ENCODE measurements at places on chromosomes 4 and X.

GRCh38 chr4:168923526-168924194, 86.4 kb downstream of the CBR4 start:
- peak; percentile 29 for DNase-seq

- DNase-seq = no peak
These were observed 32.5 kb downstream of the SORBS2 start for GRCh38 chr4:185779517-185779916.

DNA sequence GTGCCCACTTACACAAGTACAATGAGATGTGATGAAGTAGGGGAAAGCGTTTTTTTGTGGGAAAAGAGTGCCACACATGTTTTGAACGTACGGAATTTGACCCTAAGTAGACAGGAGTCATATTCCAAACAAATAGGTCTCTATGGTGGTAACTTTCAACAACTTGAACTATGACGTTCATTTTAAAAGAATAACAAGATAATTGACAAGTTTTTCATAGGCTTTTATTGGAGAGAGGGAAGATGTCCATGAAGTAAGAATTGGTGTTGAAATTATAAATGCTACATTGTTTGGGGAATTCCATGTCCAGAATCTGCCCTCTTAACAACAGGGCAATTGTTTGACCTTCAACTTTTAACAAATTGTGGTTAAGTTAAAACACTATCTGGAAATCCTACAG, 126.5 kb downstream of the GASK1B start:
- DNase-seq = no peak

GRCh38 chrX:2677764-2678163, 13.3 kb upstream of the CD99 start:
- DNase-seq = no peak

GRCh38 chr4:155772459-155773195, 13.8 kb downstream of the GUCY1B1 start:
- DNase-seq = no peak

DNA sequence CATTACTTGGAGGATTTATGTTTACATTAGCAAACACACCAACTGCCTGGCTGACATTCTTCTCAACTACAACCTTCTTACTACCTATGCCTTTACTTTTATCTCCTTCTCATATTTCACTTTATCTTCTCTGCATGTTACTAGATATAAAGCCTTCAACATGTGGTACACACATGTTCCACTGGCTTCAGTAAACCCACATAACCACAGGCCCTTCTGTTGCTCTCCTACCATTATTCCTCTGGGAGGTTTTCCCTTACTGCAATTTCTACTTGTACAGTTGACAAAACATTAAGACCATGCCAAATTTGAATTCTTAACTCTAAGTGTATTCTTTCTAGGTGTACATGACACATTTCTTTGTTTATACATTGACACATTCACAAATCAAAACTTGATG, 133.1 kb downstream of the ARAP2 start:
- no peak for DNase-seq

- no peak for DNase-seq
These were observed 12.8 kb downstream of the THAP9 start for GRCh38 chr4:82913305-82913704.

DNA sequence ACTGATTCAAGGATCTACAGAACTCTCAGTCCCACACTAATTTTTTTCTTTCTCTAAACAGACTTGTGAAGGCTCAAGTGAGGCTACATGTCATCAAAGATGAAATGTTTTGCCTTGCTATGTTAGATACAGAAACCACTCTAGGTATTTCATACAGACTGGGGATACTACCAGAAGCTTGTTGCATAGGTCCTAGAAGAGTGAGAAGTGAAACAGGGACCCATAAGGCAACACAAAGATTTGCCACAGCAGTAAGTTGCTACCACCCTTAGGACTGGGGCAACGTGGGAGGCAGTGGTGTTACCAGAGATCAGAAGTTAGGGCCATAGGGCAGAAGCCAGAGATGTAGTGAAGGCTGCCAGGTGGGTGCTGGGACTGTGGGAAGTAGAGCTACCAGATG, 50.7 kb upstream of the MID1IP1 start:
- DNase-seq = no peak

DNA sequence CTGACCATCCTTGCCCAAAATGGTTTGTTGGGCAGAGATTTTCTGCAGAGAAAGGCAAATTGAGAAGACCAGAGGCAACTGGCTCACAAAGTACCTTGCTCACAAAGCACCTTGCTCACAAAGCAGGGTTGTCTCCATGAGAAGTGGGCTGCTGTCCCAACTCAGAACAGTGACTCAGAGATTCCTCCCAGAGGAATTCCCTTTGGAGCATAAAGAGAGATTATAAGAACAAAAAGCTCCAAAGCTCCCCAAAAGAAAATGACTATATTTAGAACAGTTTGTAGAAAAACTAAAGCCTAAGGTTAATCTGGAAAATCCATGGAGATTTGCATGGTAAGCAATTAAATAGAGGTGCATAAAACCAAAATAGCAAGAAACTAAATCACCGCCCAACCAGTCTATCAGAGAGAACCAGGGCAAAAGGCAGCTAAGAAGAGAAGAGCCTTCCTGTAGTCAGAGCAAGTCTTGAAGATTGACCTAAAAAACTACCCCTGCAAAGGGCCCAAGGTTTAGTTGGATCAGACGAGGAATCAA, 731.4 kb downstream of the FAT4 start:
- DNase-seq = no peak

DNA sequence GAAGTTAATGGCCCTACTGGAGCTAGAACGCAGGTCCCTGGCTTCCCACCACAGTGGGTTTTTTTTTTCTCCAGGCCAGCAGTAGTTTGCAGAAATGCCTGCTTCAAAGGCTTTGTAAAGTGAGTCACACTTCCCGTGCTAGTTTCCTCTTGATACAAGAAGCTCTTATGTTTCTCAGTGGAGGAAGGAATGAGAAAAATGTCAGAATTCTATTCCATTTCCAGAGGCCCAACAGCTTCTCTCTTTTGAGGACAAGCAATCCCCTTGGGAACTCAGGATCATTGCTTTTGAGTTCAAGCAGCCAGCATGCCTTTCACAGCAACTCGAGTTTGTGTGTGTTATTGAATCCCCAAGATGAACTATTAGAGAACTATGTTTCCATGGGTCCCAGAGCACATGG, 134.3 kb downstream of the GUCY2F start:
- DNase-seq = no peak

DNA sequence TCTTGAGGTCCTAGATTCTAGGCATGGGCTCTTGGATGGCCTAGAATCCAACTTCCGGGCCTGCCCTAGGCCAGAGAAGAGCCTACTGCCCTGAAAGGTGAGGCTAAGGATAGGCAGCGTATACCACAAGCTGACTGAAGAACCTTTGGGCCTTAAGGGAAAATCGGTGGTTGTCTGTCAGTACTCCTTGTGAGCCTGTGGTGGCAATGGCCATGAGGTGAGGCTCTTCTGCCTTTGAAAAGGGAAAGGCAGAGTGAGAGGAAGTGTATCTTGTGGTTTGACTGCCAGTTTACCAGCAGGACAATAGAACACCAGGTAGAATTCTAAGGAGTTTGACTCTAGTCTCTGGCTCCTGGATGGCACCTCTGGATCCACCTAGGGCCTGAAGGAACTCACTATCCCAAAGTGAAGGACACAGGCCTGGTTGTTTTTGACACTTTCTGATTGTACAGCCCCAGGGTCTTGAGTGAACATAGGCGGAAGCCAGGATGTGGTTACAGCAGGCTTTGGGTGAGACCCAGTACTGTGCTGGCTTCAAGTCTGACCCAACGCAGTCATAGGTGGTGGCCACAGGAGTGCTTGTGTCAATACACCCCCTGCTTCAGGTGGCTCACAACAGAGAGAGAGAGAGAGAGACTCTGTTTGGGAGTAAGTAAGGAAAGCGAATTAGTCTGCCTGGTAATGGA, 20.9 kb downstream of the ITIH6 start:
- DNase-seq = no peak

DNA sequence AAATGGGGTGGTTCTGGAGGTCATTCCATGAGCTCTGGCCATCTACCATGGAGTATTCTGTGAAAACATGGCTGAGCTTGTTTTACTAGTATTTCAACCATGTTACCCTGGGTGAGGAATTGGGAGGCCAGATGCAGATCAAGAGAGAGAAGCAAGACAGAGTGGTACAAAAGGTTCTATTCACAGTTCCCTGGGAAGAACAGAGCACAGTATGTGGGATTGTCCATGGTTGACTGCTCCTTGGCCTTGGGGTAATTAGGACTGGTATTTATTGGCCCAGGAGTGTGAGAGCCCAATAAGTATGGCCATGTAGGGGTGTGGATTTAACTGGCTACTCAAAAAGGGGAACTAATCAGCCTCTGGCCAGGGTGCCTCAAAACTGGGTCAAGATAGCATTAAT, 239.7 kb upstream of the GATB start:
- DNase-seq = no peak

DNA sequence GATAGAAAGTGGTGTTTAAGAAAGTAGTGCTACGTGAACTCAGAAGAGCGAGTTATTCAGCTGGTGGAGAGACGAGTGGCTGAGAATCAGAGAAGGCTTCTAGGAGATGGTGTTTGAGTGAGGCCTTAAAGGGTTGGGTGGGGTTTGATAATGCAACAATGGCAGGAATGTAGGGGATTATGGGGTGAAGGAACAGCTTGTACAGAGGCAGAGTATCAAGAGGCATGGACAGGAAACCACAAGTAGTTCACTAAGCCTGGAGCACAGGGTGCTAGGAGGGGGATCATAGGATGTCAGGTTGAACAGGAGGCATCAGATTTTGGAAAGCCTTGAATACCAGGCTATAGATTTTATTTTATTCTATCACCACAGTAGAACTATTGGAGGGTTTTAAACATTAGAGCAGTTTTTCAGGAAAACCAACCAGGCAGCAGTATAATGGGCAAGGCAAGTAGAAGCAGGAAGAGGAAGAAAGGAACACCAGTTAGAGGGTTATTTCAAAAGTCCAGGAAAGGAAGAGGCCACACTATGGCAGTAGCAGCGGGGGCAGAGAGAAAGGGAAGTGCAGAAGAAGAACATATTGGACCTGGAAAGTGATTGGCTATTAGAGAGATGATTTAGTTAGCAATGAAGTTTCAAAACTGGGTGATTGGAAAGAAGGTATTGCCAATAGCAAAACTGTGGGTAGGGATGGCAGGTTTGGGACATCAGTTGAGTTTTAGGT, 99.2 kb downstream of the DOCK11 start:
- no peak for DNase-seq

GRCh38 chr4:124711471-124712371, 811 bp downstream of the ANKRD50 start:
- peak; percentile 28 for DNase-seq

DNA sequence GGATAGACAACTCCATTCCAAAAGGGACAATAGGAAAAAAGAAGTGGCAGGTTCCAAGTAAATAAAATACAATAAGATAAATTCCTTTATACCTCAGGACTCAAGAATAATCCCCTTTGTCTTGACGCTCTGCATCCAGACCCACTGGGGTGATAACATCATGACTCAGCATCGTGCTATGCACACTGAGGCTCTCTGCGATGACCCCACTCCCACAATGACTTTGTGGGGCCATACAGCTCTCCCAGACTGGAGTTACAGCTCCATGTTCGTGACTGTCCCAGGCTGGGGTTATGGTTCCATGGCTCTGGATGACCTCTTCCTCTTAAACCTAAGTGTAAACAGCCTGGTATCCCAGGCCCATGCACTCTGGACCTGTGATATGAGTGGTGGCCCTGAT, 254.5 kb upstream of the ADGRL3 start:
- DNase-seq = no peak

DNA sequence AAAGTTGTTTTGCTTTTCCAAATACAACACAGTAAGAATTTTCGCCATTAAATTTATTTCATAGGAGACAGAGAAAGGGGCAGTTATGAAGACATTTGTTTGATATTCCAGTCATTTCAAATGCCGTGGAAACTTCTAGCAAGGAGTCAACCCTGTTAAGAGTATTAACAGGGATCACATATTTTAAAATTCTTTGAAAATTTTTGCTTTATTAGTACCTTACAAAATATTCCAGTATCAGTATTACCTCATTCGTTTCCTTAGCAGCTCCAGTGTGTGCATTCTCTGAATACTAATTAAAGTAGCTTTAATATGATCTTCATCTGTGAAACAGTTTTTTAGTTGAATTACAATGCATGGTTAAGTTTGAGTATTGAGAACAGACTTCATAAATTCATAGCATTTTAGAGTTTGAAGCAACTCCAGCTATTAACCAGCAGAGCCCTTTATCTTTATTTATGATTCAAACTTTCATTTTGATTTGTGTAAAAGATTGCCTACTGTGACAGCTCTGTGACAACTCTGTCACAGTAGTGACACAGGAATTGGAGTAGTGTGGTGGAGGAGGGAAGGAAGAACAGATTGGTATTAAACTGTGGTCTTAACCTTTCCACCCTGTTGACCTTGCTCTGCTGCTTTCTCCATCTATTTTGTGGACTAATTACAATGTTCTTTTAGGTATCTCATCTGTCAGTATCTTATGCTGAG, 86.3 kb downstream of the PDLIM5 start:
- DNase-seq = no peak
